ENCODE measurements at places on chromosomes 1 and 21. TPM values are rescaled to one million over a fixed set of nuclear protein-coding genes. Genes with fewer than 3 reads are reported as not detected.

OBSCN gene
- 3.5 TPM for polyA plus RNA-seq

VAV3 gene
- 0.81 TPM for polyA plus RNA-seq

RNASEL gene
- polyA plus RNA-seq = 15.0 TPM

ECE1 gene
- 84.0 TPM for polyA plus RNA-seq

EDN2 gene
- polyA plus RNA-seq = not detected

DAB1 gene
- 4.4 TPM for polyA plus RNA-seq

OPRD1 gene
- polyA plus RNA-seq = not detected

S100A2 gene
- 3.3 TPM for polyA plus RNA-seq

GRCh38 chr1:174005032-174005431 lies 17.1 kb downstream of the RC3H1 start:
- no peaks in the 10 kb centered on the region for H3K36me3 ChIP-seq
- no peak overlapping the region for H3K4me3 ChIP-seq
- no peak overlapping the region for H3K27ac ChIP-seq
- no peaks in the 10 kb centered on the region for H3K27me3 ChIP-seq

DNA sequence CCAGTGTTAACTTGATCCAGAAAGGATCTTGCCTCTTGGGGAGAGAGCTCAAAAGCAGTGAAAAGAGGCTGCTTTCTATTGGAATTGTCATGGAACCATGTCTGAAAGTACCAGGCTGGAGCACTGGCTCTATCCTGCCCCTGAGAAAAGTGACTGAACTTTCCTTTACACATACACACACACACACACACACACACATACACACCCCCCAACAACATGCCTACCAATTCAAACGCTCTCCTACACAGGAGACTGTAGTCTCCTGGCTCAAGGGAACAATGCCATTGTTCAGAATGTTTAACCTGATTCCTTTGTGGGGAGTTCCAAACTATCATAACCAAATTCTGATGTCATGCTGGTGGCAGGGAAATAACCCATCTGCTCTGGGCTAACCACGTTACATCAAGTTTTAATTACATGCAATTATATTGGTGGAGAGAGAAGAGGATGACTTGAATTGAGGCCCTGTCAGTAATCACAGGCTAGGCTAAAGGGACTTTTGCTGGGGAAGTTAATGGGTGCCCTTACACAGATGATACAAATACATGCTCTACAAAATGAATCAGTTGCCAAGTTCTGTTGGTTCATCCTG lies 52.3 kb upstream of the DUSP10 start:
- H3K27me3 ChIP-seq = no peaks in the 10 kb centered on the region
- no peak for DNase-seq
- no peaks in the 10 kb centered on the region for H3K36me3 ChIP-seq

GRCh38 chr21:25370311-25370744 lies 237.0 kb downstream of the MRPL39 start:
- no peak for DNase-seq
- no peak overlapping the region for H3K27ac ChIP-seq
- H3K4me3 ChIP-seq = no peak overlapping the region
- H3K27me3 ChIP-seq = no peaks in the 10 kb centered on the region
- no peaks in the 10 kb centered on the region for H3K36me3 ChIP-seq

DNA sequence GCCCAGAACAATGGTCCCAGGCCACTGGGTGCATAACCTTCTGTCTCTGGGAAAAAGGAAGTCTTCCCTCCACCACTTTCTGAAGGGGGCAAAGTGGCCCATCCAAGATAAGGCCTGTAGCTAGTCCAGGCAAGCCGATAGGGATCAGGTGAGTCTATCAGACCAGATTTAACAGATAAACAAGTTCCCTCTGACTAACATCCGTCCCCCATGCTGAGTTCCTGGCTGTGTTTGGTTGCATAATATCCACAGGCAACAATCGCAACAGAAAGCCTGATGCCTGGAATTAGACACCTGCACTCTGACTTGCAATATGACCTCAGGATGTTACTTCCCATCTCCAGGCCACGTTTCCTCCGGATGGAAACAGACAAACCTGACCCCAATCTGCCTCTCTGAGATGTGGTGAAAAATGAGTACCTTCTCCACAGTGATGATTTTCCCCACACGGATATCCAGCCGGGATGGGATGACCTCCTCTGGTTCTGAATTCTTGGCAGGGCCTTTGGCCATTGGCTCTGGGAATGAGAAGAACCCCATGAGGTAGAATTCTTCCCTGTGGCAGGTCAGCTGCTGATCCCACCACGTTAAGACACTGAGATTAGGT lies 36.4 kb downstream of the YARS1 start:
- H3K4me1 ChIP-seq = no peaks in the 10 kb centered on the region
- H3K27me3 ChIP-seq = no peaks in the 10 kb centered on the region
- no peak overlapping the region for H3K4me3 ChIP-seq
- DNase-seq = no peak
- H3K27ac ChIP-seq = no peak overlapping the region

- no peaks in the 10 kb centered on the region for H3K4me1 ChIP-seq
- no peaks in the 10 kb centered on the region for H3K36me3 ChIP-seq
- no peak overlapping the region for H3K27ac ChIP-seq
- DNase-seq = no peak
- no peak overlapping the region for H3K4me3 ChIP-seq
Observed at GRCh38 chr1:43520100-43520778, 10.4 kb upstream of the PTPRF start.
